Sciatic nerve (tissue), 2 donors: ENCODE measurements at places on chromosomes 16 and 17. TPM values are rescaled to one million over a fixed set of nuclear protein-coding genes. Genes with fewer than 3 reads are reported as not detected.

The ADGRG3 gene
- total RNA-seq = 4.6 TPM

The ANKRD40 gene
- total RNA-seq = 106 TPM

The PYDC1 gene
- not detected for total RNA-seq

The KAT8 gene
- 67.3 TPM for total RNA-seq

The CFAP97D1 gene
- not detected for total RNA-seq

The ESRP2 gene
- total RNA-seq = 0.36 TPM

The RHBDL3 gene
- 1.1 TPM for total RNA-seq

The PIK3R5 gene
- 15.1 TPM for total RNA-seq

The OR4D1 gene
- not detected for total RNA-seq

The GPRC5C gene
- total RNA-seq = 62.9 TPM
